ENCODE measurements at places on chromosomes 4 and X.

DNA sequence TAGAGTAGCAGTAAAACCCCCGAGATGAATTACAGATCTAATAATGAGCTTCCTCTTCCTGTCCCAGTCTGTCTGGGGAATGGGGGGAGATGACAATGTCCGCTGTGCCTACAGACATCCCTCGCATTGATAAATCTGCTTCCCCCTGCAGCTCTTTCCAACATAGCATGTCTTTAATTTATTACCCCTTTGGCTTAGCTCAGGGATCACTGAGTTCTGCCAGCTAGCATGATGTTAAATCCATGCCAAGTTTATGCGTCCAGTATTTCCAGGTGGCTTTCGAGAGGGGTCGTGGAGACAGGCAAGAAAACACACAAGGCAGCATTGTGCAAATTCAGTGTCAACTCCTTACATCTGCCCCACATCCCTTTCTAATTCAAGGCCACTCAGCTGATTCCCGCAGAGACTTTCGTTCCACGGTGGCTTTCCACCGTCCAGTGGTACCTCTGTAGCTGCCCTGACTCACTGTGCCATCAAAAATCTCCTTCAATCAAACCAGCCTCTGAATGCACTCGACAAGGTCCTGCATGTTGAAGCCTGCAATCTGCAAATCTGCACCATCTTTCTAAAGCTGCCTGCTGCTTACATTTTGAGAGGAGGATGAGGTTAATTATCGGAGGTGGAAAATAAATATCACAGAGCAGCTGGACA lies 75.1 kb downstream of the MXRA5 start:
- peak; percentile 34 for DNase-seq

DNA sequence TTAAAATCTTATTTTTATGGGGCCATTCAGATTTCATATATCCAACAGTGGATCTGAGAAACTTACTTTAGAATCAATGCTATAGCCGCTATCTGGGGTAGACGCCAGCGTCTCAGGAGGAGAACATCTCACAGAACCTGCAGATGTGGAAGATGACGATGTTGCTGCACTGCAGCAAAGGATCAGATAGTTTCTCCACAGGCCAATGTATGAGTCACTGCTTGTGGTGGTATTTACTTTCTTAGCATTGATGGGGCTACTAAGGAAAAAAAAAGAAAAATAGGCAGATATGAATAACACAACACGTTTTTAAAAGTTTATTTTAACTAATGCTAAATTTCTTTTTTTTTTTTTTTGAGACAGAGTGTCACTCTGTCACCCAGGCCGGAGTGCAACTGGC lies 85.9 kb downstream of the ZAR1 start:
- DNase-seq = peak; percentile 46

DNA sequence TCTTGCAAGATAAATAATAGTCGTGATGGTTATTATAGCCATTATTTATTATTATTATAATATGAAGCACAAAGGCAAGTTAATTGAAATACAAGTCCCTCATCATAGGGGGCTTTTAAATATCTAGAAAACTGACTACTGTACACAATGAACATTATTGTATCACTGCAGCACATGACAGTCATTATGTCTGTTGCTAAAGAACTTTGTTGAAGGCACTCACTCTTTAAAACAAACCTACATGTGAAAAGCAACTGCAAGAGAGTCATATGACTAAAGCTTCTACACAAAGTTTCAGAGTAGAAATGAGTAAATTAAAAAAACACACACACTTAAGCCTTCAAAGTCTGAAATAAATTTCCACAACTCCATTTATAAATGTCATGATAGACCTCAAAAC lies 23.3 kb upstream of the DCAF12L1 start:
- DNase-seq = no peak

DNA sequence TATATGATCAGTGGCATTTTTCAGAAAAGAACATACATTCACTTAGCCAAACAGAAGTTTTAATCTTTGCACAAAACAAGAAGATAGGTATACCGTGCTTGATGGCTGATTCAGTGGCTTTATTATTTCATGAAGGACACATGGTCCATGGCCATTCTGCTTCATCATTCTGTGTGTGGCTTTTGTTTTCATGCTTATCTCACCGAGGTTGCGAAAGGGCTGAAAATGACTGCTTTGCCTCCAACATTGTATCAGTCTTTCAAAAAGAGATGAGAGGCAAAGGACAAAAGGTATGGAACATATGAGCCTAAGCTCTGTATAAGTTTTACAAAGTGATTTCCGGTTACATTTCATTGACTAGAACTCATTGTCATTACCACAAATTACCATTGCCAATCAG lies 541.1 kb downstream of the RAB28 start:
- DNase-seq = no peak

- DNase-seq = peak; percentile 78
Observed at GRCh38 chr4:55079451-55080173, 45.8 kb downstream of the KDR start.

- DNase-seq = no peak
Observed at GRCh38 chr4:10317345-10317744, 139.9 kb downstream of the ZNF518B start.

- DNase-seq = no peak
Observed at GRCh38 chrX:148940411-148940996, 440.1 kb downstream of the AFF2 start.

- peak; percentile 19 for DNase-seq
Observed at GRCh38 chr4:107826421-107826980, 1.8 kb downstream of the SGMS2 start.

DNA sequence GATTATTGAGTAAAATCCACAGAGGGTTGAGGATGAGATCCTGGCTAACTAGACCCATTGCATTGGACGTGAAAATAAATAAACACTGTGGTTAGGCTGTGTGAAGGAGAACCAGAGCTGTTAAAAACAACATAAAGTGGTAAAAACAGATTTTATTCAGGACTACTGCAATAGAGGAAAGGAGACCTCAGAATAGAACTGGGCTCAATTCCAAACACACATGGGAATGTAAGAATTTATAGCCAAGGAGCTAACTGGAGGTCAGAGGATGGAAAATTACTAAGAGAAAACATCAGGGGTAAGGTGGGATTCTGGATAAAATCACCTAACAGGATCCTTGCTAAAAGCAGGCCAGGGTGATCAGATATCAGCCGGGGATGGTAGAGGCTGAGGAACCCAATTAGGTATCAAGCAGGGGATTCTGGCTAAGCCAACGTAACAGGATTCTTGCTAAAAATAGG lies 112.4 kb downstream of the RNF150 start:
- peak; percentile 37 for DNase-seq

- DNase-seq = no peak
Observed at GRCh38 chrX:132425744-132426318, 63.0 kb downstream of the MBNL3 start.

DNA sequence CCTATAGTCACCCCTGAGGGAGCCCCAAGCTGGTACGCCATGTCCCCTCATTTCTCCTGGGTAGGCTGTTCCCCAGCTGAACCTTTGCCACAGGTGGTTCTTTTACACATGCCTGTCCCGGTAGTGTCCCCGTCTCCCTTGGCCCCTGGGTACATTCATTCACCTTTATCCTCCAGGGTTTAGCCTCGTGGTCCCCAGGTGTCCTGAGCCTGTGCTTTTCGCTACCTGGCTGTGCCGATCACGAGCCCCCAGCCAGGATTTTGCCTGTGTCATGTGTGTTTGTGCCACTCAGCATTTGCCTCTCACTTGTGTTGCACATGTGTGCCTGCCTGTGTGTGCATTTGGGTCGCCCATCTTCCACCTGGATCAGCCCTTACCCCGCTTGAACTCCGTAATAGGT lies 57.6 kb downstream of the GPR143 start:
- no peak for DNase-seq

DNA sequence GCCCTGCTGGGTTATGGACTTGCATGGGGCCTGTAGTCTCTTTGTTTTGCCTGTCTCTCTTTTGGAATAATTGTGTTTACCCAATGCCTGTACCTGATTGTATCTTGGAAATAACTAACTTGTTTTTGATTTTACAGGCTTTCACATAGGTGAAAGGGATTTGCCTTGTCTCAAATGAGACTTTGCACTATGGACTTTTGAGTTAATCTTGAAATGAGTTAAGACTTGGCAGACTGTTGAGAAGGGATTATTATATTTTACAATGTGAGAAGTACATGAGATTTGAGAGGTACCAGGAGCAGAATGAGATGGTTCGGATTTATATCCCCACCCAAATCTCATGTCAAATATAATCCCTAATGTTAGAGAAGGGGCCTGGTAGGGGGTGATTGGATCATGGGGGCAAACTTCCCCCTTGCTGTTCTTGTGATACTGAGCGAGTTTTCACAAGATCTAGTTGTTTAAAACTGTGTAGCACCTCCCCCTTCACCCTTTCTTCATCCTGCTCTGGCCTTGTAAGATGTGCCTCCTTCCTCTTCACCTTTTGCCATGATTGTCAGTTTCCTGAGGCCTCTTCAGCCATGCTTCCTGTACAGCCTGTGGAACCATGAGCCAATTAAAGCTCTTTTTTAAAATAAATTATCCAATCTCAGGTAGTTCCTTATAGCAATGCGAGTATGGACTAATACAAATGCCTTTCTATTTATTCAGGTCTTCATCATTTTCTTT lies 102.3 kb downstream of the MSN start:
- no peak for DNase-seq

GRCh38 chr4:129140521-129140920 lies 44.6 kb downstream of the C4orf33 start:
- DNase-seq = no peak

DNA sequence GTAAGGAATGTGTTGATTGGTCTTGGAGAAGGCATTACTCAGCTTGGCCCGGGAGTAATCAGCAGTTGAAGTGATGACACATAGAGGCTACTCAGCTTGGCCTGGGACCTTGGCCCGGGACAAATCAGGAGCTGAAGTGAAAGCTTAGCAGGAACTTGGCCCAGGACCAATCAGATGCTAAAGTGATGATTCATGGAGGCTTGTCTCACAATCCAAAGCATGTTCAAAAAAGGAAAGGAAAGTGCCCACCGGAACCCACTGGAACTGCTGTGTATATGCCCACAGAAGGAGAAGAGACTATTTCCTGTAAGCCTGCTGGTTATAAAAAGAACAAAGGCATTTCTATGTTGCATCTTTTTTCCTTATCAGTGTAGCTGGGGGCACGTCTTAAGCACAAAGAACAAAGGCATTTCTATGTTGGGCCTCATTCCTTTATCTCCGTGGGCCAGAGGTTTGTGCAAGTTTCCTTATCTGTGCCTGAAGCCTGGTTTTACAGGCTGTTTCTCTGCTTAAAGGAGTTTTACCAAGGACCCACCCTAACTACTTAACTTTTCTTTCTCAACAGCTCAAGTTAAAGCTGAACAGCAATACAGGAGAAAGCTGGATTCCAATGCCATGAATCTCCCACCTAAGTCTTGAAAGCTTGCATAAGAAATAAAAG lies 1176.7 kb downstream of the NLGN4X start:
- DNase-seq = no peak

- DNase-seq = no peak
Observed at GRCh38 chr4:86759298-86759697, 89.9 kb downstream of the SLC10A6 start.

GRCh38 chrX:51891821-51892551 lies 1.4 kb upstream of the MAGED1 start:
- peak; percentile 82 for DNase-seq

GRCh38 chr4:139950568-139950967 lies 203.4 kb downstream of the MAML3 start:
- peak; percentile 51 for DNase-seq

DNA sequence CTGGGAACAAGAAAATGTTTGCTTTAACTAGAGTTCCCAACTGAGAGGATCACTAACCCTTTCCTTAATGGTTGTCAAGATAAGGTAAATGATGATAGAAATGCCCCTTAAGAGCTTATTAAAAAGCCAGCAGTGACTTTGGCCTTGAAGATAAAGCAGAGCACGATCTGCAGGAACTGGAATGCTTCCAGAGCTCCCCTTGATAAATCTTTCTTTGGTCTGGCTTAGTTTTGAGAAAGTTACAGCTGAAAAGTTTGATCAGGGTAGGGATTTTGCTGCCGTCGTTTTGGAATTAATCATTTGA lies 64.0 kb downstream of the PTTG2 start:
- no peak for DNase-seq

GRCh38 chr4:102678107-102678506 lies 82.7 kb downstream of the MANBA start:
- no peak for DNase-seq

DNA sequence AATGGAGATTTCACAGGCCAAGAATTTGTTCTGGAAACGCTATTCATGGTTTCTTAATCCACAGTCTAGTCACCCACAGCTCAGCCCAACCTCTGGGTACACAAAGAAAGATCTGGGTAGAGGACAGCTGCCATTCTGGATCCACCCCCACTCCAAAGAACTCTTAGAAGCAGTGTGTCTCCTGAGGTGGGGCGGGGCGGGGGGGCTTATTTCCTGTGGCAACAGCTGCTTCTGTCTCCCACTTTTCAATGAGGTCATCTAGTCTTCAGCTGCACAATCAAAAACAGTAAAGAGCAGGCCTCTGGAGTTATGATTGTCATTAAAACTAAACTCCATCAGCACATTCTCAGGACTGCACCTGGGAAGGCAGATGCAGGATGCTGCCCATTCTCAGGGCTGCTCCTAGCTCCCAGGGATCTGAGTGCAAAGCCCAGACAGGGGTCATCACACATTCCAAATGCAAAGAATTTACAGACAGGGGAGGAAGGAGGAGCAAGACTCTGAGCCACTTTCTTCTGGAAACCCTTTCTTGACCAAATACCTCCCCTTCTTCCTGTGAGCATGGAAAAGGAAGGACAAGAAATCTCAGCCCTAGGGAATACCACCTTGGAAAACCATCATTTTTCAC lies 207.3 kb downstream of the HS6ST2 start:
- no peak for DNase-seq

DNA sequence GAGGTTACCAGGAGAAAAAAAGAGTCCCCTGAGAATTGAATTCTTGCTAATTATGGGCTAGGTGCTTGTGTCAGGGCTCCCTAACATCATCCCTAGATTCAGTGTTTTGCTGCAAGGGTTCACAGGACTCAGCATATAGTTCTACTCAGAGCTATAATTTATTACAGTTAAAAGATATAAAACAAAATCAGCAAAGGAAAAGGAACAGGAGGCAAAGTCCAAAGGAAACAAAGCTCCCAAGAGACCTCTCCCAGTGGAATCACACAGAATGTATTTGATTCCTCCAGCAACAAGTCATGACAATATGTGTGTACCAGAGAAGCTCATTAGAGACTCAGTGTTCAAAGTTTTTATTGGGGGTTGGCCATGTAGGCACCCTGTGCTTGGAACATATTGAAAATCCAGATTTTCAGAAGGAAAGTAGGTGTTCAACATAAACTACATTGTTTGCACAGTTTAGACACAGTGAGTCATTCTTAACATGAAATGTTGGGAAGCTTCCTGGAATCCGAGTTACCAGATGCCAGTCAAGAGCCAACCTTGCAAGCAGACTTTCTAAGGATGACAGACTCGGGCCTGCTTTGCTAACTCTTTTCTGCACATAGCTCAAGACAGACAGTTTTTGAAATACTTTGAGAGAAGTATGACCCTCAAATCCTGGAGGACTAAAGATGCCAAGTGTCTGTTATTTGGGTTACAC lies 311.3 kb upstream of the EMCN start:
- DNase-seq = peak; percentile 37

- DNase-seq = no peak
Observed at GRCh38 chr4:158192439-158193158, 17.7 kb upstream of the TMEM144 start.
